ENCODE measurements at places on chromosomes 7 and 10. TPM values are rescaled to one million over a fixed set of nuclear protein-coding genes. Genes with fewer than 3 reads are reported as not detected.

PAXIP1 gene
- 2.3 TPM for polyA plus RNA-seq

SEC61A2 gene
- 1.0 TPM for polyA plus RNA-seq

MLXIPL gene
- polyA plus RNA-seq, result not detected

FFAR4 gene
- not detected for polyA plus RNA-seq

RBP3 gene
- not detected for polyA plus RNA-seq

CACNA2D1 gene
- polyA plus RNA-seq, result not detected

RNF133 gene
- not detected for polyA plus RNA-seq

GNAT3 gene
- not detected for polyA plus RNA-seq

- no peak for DNase-seq
These were observed 37.7 kb downstream of the CAMK2B start for GRCh38 chr7:44287488-44288380.

GRCh38 chr10:36612436-36612835, 513.0 kb upstream of the ANKRD30A start:
- no peak for DNase-seq

- no peak for DNase-seq
These were observed 93.9 kb downstream of the ATXN7L1 start for GRCh38 chr7:105782391-105783042.

DNA sequence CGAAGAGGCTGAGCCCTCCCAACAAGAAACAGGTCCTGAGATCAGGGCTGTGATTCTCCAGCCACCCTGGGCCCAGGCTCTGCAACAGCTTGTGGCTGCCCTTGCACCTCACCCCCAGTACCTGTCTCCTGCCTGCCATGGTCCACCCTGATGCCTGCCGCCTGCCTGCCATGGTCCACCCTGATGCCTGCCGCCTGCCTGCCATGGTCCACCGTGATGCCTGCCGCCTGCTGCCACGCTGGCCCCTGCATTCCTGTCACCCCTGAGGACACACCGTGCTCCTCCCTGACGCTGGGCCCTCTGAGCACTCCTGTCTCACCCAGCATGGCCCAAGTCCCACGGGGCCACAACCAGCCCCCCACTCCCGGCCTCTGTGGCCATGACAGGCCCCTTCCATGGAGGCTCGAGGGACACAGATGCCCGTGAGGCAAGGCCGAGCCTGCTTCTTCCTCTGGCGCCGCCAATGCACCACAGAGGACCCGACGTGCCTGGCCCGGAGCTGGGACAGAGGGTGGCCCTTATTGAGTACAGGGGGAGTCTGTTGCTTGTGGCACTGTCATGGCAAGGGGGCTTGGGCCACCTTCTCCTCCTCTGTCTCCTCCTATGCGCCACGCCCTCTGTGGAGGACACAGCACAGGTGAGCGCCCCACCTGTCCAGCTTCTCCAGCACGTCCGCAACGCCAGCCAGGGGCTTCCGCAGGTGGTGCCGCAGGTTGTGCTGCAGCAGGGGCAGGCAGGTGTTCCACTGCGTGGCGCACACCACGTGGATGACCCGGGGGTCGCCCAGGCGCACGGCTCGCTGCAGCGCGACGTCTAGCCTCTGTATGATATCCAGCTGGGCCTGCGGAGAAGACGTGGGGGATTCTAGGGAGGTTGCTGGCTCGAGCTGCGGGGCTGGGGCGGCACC, 18.1 kb downstream of the CFAP46 start:
- no peak for DNase-seq

DNA sequence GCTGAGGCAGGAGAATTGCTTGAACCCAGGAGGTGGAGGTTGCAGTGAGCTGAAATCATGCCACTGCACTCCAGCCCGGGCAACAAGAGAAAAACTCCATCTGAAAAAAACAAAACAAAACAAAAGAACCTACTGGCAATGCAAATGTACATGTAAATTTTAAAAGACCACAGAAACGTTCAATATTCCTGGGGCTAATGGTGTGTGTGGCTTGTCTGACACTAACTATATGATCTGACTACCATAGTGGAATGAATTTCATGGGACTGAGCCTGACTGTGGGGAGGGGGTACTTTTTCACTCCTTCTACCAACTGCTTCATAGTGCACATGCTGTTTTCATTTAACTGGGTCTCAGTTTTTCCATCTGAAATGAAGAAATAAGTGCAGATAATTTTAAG, 69.6 kb downstream of the ITPRID1 start:
- DNase-seq, result no peak

DNA sequence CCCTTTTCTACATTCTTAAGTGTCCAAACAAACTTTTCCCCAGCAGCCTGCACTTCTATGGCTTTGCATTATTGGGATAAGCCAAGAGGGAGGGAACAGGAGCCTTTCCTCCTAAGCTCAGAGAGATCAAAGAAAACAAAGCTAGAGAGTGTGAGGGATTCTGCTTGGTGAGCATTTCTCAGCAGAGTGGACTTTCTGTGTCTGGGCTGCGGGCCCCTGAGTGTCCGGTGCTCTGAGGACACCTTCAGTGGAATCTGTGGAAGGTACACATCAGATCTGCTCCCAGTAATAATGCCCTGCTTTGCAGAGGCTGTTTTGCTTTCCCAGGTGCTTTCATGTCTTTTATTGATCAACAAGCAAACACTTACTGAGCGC, 50.2 kb downstream of the KCNMA1 start:
- DNase-seq, result no peak

GRCh38 chr10:86329896-86330680, 36.5 kb downstream of the GRID1 start:
- no peak for DNase-seq

DNA sequence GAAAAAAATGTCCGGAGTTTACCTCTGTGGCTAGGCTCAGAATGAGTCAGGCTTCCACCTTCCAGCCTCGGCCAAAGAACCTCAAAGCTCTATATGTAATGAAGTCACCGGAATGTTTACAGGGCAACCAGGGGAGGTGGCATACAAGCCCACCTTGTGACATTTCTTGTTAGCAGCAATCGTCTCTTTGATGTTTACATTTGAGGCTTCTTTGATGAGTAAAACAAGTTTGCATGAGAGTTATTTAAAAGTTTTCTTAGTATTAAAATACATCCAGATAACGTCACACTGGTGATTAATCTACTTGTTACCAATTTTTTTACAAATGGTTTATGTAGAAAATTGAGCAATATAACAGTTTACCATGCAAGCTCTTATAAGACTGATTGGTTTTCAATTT, 133.1 kb upstream of the ADAM12 start:
- DNase-seq, result no peak

DNA sequence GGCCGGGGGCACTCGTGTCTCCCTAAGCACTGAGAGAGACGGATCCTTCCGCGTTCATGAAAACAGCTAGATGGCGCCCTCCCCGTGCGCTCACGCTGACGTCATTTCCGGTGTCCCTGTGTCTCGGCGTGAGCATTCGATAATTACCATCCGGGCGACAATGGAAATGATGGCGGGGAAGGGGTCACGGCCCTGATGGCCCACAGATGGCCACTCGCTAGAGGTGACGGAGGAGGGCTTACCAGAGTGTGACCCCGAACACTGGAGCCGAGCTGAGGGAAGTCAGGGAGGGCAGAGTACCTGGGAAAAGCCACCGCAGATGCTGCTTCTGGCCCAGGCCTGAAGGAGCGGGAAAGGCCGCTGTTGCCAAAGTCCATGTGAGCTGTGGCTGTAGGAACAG, 222.9 kb downstream of the TCERG1L start:
- no peak for DNase-seq

DNA sequence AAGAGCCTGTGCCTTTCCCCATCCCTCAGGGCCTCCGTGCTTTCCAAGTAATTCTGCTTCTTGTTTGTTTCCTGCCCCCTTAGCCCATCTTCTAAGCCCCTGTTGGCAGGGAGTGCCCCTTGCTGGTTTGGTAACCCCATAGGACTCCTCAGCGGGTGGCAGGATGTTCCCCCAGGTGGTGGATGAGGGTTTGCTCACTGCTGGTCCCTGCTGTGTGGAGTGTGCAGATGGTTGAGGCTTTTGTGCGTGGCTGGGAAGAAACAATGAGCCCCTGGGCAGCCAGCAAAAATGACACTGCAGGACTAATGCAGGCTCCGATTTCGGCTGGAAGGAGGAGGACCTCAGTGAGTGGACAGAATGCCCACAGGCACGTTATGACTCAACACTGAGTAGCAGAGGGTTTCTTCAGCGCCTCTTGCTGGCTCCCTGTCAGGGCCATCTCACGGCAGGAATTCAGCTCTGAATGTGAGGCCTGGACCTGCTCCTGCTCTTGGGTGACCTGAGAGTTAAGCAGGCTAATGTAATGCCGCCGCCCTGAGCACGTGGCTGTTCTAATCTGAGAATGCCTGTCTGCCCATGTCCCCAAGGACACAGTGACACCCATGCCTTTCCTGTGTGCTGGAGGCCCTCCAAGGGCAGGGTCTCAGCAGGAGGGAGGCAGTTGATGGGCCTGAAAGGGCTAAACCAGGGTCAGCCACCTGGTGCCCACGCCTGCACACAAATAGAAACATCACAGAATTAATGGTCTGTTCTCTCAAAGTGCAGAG, 16.6 kb downstream of the BAG3 start:
- no peak for DNase-seq

GRCh38 chr10:110858297-110858934, 13.3 kb upstream of the PDCD4 start:
- DNase-seq, result no peak

- peak; percentile 15 for DNase-seq
These were observed 31.2 kb downstream of the PRTFDC1 start for GRCh38 chr10:24920907-24921881.

DNA sequence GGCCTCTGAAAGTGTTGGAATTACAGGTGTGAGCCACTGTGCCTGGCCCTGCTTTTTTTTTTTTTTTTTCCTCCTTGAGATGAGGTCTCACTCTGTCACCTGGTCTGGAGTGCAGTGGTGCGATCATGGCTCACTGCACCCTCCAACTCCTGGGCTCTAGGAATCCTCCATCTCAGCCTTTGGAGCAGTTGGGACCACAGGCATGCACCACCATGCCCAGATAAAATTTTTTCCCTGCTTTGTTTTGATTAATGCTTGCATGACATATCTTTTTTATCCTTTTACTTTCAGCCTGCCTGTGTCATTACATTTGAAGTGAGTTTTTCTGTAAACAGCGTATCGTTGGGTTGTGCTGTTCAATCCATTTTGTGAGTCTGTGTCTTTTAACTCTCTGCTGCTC, 97.0 kb downstream of the ANKRD61 start:
- DNase-seq, result no peak

GRCh38 chr10:96858706-96859050, 26.6 kb downstream of the LCOR start:
- DNase-seq, result no peak

DNA sequence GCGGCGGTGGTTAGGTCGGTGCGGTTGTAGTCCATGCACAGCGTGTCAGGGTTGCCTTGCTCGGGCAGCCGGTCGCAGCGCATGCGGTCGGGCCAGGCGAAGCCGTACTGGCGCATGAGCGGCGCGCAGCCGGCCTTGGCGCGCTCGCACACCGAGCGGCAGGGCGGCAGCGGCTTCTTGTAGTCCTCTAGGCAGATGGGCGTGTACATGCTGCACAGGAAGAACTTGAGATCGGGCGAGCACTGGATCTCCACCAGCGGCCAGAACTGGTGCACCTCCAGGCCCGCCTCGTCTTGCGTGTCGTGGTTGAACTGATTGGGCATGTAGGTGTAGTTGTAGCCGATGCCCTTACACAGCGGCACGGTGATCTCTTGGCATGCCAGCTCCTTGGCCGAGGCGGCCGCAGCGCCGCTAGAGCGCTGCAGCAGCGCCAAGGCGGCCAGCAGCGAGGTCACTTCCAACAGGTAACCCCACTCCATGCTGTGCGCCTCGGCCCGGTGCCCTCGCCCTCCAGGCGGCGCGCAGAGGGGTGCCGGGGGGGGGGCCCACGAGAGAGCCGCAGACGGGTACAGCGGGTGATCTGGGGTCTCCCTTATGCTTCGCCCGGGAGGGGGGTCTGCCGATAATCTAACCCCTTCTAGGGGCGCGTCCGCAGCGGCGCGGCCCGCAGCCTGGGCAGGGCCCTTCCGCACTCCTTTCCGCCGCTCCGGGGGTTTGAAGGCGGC, 983 bp downstream of the FZD8 start:
- DNase-seq, result peak; percentile 50

- peak; percentile 59 for DNase-seq
These were observed 23.2 kb downstream of the PILRA start for GRCh38 chr7:100396421-100396982.

GRCh38 chr7:98394377-98394836, 6.5 kb downstream of the BAIAP2L1 start:
- no peak for DNase-seq

- no peak for DNase-seq
These were observed 43.8 kb upstream of the CYTH3 start for GRCh38 chr7:6316226-6316625.

DNA sequence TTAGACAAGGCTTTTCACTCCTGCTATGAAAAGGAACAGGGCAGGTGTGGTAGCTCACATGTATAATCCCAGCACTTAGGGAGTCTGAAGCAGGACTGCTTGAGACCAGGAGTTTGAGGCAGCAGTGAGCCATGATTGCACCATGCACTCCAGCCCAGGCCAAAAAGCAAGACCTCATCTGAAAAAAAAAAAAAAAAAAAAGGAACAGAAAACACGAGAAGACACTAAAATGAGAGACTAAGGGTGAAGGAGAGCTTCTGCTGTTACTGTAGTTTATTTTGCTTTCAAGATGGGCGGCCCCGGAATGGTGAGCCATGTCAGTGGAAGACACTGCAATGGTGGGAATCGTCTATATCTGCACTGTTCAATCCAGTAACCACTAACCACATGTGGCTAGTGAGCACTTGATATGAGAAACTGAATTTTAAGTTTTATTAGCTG, 9.9 kb downstream of the PIP4K2A start:
- DNase-seq, result no peak

DNA sequence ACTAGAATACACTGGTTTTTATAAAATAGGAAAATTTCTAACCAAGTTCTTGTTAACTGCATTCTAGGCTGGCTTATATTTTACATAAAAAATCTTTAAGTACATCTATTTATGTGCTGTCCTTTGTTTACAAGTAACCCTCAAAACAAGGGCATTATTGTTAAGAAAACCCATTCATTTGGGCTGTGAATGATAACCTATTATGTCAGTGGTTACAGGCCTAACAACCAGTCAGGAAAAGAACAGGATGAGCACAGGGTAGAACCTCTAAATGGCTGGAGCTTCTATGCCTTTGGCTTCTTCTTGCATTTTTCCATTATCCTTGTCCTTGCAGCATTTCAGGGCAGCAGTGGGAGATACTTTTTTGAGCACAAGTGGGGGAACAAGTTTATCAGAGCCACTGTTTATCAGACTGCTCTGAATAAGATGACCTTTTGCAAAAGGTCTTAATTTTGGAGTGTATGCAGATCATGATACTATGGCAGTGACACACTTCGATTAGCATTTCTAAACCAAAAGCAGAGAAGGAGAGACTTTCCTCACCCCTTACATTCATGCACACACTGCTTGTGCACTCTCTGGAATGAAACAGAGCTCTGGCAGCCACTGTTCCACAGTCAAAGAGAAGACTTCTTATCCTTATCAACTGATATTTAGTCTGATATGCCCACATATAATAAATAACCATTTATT, 10.9 kb downstream of the GPR37 start:
- DNase-seq, result no peak

- peak; percentile 30 for DNase-seq
These were observed 60.7 kb downstream of the VCL start for GRCh38 chr10:74058658-74059057.

GRCh38 chr10:16968416-16969041, 151.3 kb upstream of the RSU1 start:
- no peak for DNase-seq

GRCh38 chr10:15168291-15168785, at the start of gene NMT2:
Gene NMT2 (minus strand): TSS chr10:15168693. CDS start chr10:15168612, 81 bp downstream.
- DNase-seq, result peak; percentile 83

All from CD4-positive, alpha-beta memory T cell (primary cell).